GM13977 (cell line): ENCODE measurements at places on chromosomes 2 and 18.

DNA sequence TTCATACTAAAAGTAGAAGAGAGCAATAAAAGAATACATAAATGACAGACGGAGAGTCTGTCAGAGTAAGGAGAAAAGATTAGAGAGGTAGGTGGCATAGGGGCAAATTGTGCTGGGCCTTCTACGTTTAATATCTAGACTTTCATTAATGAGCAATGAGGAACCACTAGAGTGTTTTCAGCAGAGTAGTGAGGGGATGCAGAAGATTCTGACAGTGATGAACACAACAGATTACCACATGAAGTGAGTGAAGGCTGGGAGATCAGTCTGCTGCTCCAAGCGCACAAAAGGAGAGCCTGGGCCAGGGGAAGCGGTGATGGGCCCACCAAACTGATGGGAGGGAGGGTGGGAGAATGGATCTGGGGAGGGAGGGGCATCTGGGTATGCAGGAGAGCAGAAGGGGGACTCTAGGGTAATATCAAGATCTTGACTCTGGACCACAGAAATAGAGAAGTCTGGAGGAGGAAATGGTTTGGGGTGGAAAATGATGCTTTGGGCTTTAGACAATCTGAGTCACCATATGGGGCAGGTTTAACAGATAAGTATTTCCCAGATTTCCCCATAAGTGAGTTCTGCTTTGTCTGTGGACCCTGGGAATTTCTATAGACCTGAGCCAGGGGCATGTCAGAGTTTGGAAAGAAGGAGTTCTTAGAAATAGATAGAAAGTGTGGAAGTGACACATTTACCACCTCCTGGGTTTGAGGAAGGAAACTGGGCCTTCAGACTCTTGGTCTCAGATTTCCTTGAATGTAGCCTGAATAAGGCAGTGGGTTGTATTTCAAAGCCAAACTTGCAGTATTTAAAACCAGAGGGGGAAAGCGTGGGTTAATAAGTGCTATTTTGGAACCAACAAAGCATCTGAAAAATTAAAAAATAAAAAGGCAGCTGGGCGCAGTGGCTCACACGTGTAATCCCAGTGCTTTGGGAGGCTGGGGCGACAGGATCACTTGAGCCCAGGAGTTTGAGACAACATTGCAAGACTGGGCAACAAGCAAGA, 15.0 kb upstream of the IL1A start:
- DNase-seq: no peak

DNA sequence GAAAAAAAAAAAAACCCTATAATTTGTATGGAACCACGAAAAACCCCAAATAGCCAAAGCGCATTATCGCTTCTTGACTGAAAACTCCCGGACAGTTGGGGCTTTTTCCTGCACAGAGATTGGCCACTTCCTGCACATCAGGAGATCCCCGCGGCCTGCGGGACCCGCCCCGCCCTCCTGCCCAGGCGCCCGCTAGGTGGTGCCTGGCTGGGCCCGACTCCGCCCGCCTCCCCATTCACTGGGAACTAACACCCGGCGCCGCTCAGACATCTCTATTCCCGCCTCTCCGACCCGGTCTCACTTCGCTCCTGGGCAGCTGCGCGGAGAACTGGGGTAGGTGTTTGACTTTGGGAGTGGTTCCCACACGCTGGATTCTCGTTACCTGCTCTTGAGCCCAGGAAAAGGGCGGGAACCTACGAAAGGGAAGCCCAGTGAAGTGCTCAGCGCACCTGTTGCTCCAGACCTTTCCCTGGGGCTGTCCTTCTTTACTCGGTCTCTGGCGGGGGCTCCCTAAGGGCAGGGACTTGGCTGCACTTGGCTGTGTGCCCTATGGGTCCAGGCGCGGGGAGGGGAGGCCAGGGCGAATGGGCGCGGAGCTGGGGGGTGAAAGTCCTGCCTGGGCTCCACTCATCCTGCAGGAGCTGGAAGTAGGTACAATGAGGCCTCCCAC, at the start of gene HMSD:
HMSD (plus strand) TSS at position 234 of the 670 bp plus-strand sequence. CDS start 4,155 bp downstream, outside the sequence.
- DNase-seq: peak; percentile 78

DNA sequence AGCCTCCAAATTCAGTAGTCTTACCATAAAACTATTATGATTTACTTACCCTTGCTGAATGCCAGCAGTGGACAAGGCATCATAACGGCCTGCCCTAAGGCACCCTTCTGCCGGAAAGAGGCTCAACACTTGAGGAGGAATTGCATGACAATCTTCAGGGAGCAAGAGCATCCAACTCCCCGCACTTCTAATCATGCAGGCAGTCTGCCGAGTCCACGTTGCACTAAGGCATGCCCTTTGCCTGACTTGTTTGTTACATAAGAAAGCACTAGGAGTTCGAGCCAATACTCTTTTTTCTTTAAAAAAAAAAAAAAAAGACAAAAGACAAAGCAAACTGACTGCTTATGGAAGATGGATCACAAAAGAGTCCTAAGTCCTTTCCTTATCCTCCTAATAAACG, 17.9 kb upstream of the SPTBN1 start:
- DNase-seq: no peak

DNA sequence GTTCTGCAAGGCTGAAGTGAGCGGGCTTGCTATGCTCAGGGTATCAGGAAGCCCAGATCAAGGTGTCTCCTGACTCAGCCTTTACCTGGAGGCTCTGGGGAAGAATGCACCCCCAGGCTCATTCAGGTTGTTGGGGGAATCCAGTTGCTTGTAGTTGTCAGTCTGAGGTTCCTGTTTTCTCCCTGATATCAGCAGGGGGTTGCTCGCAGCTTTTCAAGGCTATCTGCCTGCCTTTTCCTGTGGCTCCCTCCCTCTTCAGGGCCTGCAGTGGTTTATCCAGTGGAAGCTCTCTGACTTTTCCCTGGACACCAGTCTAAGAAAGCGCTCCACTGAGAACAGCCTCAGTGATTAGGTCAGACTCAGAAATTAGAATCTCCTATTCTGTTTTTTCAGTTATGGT, 116.6 kb downstream of the PTPRM start:
- DNase-seq: no peak

GRCh38 chr2:147331790-147332419, 512.9 kb upstream of the ACVR2A start:
- DNase-seq: peak; percentile 19

DNA sequence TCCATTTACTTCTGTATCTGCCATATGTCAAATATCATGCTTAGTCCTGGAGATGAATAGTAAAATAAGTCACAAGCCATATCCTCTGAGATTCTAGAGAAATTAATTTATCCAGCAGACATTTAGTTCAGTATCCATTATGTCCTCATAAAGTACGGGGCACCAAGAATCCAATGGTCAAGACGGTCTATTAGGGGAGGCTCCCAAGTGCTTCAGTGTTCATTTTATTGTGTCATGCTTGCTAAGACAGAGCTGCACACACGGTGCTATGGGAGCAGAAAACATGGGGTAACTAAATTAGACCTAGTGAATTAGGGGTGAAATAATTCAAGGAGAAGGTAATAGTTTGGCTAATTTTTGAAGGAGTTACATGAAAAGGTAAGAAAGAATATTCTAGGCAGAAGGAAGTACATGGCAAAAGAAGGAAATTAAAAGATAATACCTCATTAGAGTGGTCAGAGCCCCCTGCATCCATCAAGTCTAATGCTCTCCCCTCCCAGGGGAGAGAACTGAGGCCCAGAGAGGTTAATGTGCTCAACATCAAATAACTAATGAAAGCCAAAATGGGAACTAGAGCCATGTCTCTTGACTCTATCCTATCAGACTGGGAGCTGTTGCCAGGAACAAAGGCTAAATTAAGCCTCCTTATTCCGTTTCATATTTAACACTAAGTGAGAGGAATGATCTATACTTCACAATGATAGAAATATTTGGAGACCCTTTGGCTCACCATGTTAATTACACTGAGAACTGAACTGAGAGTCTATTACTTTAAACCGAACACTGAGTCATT, 358.7 kb downstream of the LRRTM1 start:
- no peak for DNase-seq

DNA sequence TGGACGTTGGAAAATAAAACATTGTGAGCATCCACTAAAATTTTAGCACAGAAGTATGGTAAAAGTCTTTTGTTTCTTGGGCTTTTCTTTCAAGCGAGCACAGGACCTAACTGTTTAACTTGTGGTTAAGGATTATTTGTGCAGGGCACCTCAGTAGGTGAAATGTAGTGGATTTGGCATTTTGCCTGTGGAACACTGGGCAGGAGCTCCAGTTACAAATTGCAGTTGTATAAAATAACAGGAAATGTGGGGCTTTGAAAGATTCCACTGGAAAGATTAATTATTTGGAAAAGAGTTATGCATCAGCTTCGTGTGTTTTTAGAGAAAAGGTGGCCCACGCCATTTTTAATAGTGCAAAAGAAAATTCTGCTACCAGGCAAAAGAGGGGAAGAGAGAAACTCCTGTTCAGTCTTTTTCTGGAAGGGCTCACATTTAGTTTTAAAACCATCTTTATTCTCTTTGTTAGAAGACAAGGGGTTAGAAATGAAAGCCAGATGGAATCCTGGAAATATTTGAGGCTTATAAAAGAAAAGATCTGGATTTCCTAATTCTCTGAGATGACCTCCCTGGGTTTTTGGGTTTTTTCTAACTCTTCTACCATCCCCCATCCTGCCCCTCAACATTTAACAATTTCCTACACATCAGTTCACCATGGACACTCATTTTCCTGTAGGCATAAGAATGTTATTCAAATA, 144.3 kb upstream of the SERTAD2 start:
- DNase-seq: no peak

- no peak for DNase-seq
These were observed 31.2 kb downstream of the STAMBP start for GRCh38 chr2:73859721-73860586.

- DNase-seq: no peak
These were observed 618.4 kb downstream of the BCL11A start for GRCh38 chr2:59935005-59935404.

GRCh38 chr2:180394305-180394704, 387.2 kb upstream of the CWC22 start:
- no peak for DNase-seq

- peak; percentile 43 for DNase-seq
These were observed 5.0 kb downstream of the ACTR2 start for GRCh38 chr2:65232636-65233035.
